ENCODE measurements at places on chromosomes 6 and 20. TPM values are rescaled to one million over a fixed set of nuclear protein-coding genes. Genes with fewer than 3 reads are reported as not detected.

Gene YIPF3
- 63.0 TPM for total RNA-seq

Gene SLC17A1
- total RNA-seq = not detected

Gene CLVS2
- total RNA-seq = 0.12 TPM

DNA sequence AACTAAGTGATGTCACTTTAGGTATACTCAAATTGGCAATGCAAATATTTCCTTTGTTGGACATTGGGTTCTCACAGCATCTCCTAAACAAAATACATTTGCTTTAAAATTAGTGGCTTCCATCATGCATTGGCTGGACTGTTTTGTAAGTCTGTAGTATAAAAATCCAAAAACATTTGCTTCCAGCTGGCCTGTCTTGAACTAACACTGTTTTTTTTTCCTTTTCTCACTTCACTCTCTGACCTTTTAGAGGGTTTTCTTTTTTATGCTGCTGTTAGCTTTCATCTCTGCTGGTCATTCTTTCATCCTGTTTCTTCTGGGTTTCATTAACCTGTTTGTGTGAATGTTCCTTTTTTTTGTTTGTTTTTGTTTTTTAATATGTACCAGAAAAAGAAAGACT is 121.7 kb upstream of the MLIP start:
- DNase-seq = no peak

DNA sequence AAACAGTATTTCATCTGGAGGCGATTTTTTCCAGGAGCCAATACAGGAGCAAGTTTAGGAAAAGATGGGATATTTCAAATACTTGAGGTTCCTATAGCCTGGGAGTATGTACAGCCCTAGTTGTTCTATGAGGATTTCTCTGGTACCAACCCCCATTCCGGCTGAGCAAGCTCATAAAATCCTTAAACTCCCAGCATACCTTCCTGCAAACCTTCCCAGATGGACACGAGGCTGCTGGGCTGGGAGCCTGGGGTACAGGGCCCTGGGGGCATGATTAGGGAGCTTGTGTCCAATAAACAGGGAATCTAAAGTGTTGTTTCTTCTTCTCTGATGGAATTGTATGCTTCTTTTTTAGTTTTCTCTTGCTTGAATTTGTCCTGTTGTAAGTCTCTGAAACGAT is 1.5 kb downstream of the PRRC2A start:
- no peak for DNase-seq

GRCh38 chr6:54614499-54615195 is 231.9 kb upstream of the FAM83B start:
- DNase-seq = no peak

GRCh38 chr20:3759316-3759823 is 8.2 kb downstream of the ADISSP start:
- peak; percentile 28 for DNase-seq

GRCh38 chr6:54958446-54958845 is 111.9 kb downstream of the FAM83B start:
- DNase-seq = no peak

- DNase-seq = no peak
Observed at GRCh38 chr20:13349235-13349604, 128.1 kb downstream of the ISM1 start.

DNA sequence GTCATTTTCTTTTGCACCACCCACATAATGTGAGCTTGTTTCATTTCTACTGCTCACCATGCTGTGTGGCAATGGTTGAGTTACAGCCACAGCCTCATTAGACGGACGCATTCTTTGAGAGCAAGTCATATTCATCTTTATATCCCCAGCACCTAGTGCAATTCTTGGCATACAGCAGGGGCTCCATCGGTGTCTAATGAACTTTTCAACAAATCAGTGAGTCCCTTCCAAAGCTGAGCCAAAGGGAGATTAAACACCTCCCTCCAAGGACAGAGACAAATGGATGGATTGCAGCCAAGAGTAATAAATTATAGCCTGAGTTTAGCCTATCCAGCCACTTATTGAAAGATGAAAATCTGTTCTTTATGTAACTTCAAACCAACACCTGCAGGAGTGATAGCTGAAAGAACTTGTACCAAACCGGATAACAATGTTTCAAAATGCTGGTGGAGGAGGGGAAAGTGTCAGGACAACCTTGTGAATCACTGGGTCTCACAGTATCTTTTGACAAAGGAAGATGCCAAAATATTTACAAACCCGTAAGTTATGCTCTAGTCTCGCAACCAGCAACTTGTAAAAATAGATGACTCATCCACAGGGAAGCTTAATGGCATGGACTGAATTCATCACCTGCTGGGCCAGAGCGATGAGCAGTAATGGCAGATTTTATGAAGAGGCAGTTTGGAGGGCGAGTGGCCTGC is 139.0 kb downstream of the PXDC1 start:
- no peak for DNase-seq

DNA sequence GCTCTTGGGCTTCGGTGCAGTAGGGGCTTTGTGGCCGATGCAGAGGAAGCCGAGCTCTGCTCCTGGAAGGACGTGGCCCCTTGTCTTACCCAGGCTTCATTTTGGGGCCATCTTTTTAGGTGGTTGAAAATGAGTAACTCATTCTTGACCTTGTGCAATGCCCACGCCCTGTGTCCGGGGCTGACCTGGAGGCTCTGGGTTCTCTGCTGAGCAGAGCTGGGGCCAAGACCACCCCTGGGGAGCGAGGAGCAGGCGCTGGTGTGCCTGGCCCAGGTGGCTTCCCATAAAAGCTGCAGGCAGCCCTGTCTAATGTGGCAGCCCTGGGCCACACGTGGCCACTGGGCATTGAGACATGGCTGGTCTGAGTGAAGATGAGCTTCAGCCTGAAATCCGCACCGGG is 25.7 kb downstream of the NTSR1 start:
- DNase-seq = peak; percentile 13

- no peak for DNase-seq
Observed at GRCh38 chr6:126701676-126702560, 362.0 kb downstream of the CENPW start.
